ENCODE measurements at places on chromosomes 13 and 19.

GRCh38 chr13:99118179-99118578 lies 82.5 kb upstream of the UBAC2 start:
- no peak for DNase-seq

GRCh38 chr19:6729573-6730152 lies 7.7 kb downstream of the GPR108 start:
- DNase-seq = no peak

- no peak for DNase-seq
These were observed 56.8 kb downstream of the TNFSF13B start for GRCh38 chr13:108326309-108326708.

DNA sequence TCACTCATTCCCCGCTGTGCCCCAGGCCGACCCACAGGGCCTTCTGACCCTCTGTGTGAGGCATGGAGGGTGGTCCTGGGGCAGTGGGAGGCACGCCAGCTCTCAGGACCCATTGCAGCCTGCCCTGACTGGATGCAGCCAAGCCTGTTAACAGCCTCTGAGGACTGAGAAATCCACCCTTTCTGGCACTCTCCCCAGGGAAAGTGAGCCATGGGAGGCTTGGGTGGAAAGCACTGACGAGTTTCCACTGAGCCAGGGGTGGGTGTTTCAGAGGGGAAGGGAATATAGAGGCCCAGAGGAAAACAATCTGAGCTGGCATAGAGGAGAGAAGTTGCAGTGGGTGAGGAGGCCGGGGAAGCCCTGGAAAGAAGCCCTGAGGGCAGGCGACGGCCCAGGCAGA lies 30.6 kb upstream of the SLC7A10 start:
- DNase-seq = no peak

DNA sequence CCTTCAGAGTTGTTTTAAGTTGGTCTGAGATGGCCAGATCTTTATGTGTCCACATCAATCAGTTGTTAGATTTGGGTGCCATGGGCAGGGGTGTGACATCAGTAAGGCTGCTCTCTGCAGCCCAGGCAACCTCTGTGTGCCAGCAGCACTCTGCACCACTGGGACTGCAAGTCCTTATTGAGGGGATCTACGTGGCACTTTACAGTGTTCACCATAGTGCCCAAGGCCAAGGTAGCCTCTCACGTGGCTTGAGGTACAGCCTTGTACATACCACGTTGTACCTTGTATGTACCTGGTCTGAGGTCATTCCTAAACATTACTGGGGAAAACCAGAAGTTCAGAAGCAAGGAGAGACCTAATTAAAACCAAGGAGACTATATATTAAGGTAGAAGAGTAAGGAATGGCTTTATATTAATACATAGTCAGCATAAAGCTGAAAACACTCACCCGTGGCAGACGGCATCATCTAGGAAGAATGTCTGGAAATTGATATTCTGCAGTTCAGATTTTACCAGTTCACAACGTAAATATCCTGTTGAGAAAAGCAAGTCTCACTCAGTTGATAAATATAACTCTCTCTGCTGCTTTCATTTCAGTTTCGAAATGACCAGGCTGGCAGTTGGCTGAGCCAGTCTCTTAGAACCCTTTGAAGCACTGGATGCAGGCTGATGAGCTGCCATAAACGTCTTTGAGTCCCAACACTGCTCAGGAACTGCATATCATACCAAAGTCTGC lies 128.8 kb downstream of the ZDHHC20 start:
- no peak for DNase-seq

- DNase-seq = no peak
These were observed 6.3 kb downstream of the KCTD12 start for GRCh38 chr13:76879883-76880270.

- DNase-seq = no peak
These were observed 129.9 kb downstream of the RNF17 start for GRCh38 chr13:24893863-24894262.

DNA sequence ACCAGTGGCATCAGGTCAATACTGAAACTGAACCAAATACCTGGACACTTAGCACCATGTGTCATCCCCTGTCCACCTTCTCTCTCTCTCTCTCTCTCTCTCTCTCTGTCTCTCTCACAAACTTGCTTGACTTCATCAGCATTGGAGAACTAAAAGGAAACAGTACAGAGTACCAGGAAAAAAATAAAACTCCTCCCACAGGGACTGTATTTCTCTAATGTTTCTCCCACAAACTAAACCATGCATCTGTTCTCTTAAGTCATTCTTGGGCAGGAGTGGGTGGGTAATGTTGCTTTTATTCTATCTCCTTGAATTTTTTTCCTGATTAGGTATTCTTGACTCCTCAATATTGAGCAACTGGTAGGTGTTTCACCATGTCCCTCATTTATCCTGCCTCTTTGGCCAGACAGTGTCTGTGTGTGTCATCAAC lies 112.9 kb upstream of the CACNA1A start:
- no peak for DNase-seq

- DNase-seq = no peak
These were observed 113.9 kb downstream of the LRCH1 start for GRCh38 chr13:46666727-46667456.

DNA sequence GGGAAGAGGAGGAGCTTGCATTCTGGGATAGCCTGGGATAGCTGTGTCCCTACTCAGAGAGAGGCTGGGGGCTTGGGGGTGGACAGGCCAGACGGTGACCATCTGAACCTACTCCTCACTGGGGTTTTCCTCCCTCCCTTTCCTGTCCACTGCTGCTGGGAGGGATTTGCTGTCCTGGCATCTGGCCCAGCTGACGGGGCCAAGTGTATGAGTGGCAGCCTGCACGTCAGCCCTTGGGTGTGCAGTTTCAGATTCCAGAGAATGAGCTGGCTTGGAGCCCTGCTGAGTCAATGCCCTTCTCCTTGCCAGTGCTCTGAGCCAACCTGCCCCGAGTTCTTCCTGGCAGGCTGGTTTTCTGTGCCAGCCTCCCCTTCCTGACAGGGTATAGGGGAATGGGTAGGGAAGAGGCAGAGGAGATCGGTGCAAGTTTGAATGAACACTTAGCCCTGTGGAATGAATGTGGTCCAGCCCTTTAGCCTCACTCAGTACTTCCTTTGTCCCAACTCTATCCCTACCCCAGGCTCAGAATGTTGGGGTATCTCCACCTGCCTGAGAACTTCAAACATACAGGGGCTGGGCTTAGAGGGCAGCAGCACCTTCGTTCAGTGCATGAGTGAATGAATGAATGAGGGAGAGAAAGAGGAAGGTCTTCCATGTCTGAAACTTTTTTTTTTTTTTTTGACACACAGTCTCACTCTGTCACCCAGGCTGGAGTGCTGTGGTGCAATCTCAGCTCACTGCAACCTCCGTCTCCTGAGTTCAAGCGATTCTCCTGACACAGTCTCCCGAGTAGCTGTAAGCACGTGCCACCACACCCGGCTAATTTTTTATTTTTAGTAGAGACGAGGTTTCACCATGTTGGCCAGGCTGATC lies 1.8 kb upstream of the ANGPTL4 start:
- no peak for DNase-seq

GRCh38 chr13:106686163-106686562 lies 118.2 kb upstream of the ARGLU1 start:
- DNase-seq = no peak

DNA sequence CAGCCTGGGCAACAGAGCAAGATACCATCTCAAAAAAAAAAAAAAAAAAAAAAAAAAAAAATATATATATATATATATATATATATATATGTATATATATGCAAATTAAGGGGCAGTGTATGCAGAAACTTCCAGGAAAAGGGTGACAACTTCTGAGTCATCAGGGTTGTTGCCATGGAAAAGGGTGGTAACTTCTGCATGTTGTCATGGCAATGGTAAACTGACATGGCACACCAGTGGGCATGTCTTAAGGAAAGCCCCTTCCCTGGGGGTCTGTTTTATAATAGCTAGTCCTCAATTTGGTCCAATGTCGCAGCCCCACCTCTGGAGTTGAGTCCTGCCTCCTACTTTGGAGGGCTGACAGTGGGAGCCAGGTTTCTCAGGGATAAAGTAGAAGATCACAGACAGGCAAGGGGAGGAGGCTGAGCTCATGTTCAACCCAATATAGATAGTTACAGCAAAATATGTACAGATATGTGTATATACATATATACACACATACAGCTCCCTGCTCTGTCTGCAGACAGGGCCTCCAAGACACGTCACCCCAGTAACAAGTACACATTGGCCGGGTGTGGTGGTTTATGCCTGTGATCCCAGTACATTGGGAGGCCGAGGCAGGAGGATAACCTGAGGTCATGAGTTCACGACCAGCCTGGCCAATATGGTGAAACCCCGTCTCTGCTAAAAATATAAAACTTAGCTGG lies 7.2 kb upstream of the FCHO1 start:
- DNase-seq = no peak

DNA sequence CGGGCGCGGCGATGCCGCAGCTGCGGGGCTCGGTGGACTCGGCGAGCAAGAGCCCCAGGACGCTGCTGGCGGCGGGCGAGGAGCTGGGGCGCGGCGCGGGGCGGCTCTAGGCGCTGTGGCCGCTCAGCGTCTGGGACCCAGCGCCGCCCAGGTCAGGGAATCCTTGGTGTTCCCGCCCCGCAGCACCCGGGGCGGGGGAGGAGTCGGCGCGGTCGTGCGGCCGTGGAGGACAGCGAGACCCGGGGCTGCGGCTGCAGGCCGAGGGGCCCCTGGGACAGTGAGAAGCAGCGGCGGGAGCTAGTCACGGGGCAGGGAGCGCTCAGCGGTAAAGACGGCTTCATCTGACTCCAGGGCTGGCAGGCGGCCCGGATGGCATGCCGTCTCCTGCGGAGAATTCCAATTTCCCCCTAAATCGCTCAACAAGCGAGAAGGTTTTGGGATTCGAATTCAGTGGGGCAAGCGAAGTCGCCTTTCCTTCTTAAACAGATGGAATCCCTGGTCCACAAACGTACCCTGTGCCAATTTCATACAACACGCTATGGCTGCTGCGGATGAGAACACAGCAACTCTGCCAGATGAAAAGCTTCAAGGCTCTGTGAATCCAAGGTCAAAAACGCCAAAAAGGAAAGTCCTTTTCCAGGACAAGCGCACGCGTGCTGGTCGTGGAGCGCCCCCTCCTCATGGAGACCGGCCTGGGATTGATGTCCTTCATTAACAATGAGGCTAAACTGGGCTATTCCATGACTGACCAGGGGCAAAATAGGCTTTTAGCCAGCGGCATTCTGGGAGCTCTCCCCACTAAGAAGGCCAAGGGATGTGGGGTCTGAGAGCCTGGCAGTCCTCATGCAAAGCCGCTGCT lies 4.2 kb upstream of the ZSCAN4 start:
- DNase-seq = no peak

DNA sequence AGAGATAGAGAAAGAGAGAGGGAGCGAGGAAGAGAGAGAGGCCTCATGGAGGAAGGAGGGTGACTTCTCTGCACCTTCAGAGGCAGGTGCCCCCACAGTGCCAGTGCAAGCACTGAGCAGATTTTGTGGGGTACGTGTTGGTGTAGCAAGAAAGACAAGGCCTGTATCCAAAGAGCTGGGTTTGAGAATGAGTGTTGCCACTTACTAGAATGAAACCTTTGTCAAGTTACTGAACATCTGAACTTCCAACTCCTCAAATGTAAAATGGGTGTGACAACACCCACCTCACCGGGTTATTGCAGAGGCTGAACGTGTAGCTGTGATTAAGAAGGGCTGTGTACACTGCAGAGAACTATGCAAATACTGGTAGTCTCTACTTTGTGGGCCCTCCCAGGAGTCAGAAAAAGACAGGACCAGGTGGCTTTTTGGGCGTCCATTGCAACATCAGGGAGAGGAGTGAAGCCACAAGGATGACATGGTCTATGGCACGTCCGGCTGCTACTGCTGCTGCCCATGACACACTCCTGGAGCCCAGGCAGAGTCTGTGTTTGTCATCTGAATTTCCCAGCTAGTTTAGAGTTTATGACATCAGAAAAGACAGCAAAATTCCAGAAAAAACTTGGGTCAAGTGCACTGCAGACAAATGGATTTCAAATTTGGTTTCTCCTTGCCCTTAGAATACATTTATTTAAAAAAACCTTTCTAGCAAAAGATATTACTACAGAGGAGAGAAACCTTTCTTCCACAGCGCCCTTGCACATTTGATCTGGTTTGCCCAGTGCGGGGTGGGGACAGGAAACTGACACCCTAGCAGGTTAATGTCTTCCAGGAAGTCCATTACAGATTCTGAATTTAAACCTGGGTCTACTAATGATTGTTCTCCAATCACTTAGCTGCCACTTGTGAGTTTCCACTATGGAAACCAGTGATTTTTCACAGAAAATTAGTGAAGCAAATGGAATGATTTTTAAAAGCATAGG lies 54.0 kb upstream of the ATP12A start:
- DNase-seq = no peak

DNA sequence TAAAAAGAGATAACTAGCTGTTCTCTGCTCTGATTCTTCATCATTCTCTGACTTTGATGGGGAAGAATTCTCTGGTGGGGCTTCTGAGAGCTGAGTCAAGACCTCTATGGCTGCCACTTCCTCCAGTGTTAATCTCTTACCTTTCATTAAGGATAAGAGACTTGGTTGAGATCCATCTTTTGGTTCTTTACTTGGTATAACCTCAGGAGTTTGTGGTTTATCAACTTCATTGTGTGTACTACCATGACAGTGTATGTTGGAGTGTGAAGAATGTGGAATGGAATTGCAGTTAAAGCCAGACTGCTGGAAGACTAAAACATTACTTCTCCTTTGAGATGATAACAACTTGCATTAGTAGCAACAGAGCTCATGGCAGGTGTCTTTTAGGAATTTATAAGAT lies 222.0 kb downstream of the SLITRK5 start:
- no peak for DNase-seq

DNA sequence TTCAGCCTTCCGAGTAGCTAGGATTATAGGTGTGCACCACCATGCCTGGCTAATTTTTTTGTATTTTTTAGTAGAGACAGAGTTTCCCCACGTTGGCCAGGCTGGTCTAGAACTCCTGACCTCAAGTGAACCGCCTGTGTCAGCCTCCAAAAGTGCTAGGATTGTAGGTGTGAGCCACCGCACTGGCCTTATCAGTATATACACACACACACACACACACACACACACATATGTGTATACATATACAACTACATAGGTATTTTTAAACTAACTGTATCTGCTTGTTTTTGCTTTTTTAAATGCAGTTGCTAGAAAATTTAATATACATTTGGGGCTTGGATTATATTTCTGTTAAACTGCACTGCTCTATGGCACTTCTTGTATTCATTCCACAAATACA lies 3.1 kb downstream of the CARD8 start:
- no peak for DNase-seq

DNA sequence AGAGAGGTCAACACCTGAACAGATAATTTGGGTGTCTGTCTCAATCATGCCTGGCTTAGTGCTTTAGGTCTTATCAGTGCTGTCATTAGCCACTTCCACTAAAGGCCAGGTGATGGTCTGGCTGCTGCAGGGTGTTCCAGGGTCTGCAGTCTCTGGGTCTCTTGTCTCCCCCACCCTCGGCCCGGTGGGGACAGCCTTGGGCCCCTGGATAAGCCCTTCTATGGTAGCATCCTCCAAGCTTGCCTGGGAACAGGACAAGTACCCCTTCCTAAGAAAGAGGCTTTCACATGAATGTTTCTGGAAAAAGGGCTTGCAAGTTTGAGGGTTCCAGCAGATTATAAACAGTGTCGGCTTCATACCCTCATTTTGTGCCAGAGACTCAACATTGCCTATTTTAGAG lies 29.3 kb upstream of the ZNF536 start:
- DNase-seq = no peak
